Stimulated activated CD8-positive, alpha-beta memory T cell treated with anti-CD3 and anti-CD28 coated beads, Interleukin-15, amount 100 ng/mL, for 4 hours (primary cell): ENCODE measurements at places on chromosomes 4 and X.

DNA sequence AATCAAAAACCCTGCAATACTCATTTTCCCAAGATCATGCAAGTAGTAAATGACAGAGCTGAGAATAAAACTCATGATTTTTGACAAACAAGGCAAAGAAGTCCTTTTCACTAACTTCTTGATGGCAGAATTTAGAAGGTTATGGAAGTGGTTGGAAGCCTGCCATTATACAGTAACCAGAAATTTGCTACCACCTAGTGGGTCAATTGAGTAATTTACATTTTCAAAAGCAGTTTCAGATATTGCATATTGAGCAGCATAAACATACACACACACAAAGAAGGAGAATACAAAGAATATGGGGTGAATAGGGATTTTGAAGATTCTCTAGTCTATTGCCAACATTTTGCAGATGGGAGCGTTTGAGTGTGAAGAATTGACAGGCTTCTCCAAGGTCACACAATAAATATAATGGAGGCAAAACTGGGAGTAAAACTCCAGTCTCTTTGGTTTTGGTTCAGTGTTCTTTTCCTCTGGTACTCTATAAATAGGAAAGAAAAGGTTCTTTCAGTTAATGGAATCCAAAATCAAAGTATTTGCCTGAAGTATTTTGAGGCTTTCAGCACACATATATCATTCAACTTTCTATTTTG is 70.2 kb downstream of the GC start:
- DNase-seq: no peak

DNA sequence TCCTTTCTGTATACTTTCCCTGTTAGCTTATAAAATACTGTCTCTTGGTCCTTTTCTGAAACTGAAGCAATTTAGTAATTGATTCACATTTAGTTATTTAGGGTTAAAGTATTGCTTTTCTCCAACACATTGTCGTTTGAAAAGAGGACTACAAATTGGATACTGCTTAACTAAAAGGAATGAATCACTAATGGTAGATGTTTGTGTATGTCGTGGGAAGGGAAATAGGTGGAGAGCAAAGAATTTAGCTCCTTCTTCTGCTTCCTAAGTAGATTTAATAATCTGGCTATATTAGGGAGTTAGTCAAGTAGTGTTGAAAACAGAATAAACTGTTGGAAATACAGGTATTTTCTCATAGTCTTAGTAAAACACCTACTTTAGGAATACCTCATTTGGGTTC is 27.9 kb downstream of the SLAIN2 start:
- DNase-seq: no peak

GRCh38 chrX:34147345-34147744 is 15.2 kb upstream of the FAM47A start:
- no peak for DNase-seq

GRCh38 chrX:14798805-14799397 is 74.0 kb downstream of the FANCB start:
- DNase-seq: no peak

DNA sequence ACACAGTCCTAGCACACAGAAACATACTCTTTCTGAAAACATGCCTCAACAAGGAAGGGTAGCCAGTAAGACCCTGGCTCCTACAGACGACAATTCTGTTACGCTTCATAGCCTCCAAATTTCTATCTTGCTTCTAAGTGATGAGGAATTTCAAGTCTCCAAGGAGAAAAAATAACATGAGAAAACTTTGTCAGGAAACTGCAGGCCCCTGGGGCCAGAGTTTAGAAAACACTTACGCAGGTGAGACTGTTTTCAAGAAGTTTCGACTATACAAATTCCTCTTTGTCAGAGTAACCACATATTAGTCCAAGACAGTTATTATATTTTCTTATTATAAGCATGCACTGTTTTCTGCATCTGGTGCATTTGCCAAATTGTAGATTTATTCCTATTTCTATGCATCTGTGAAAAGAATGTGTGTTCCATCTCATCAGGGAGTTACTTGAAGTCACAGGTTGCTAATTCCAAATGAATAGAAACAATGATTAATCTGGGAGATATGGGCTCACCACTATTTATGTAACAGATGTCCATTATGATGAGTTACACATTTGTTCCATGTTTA is 30.3 kb upstream of the HCCS start:
- DNase-seq: no peak

GRCh38 chr4:122759639-122760310 is 27.3 kb downstream of the BBS12 start:
- DNase-seq: no peak

- DNase-seq: no peak
Measured at GRCh38 chrX:148940411-148940996, 440.1 kb downstream of the AFF2 start.

DNA sequence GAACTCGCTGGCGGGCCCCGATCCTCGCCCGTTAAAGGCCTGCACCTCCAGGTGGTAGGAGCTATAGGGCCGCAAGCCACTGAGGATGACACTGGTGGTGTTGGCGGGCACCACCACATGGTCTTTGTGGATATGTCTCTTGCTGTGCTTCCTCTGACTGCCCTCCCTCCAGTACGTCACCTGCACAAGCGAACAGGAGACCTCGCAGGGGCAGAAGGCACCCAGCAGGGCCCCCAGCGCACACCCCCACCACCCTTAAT is 20.7 kb downstream of the L1CAM start:
- no peak for DNase-seq

- no peak for DNase-seq
Measured at GRCh38 chr4:17055788-17056187, 157.3 kb upstream of the LDB2 start.

- DNase-seq: no peak
Measured at GRCh38 chr4:128698386-128698785, 111.1 kb upstream of the JADE1 start.

- peak; percentile 98 for DNase-seq
Measured at GRCh38 chrX:386768-387575, at the start of gene PPP2R3B. Gene PPP2R3B (minus strand): TSS chrX:386907. CDS start chrX:386691, 216 bp downstream.

DNA sequence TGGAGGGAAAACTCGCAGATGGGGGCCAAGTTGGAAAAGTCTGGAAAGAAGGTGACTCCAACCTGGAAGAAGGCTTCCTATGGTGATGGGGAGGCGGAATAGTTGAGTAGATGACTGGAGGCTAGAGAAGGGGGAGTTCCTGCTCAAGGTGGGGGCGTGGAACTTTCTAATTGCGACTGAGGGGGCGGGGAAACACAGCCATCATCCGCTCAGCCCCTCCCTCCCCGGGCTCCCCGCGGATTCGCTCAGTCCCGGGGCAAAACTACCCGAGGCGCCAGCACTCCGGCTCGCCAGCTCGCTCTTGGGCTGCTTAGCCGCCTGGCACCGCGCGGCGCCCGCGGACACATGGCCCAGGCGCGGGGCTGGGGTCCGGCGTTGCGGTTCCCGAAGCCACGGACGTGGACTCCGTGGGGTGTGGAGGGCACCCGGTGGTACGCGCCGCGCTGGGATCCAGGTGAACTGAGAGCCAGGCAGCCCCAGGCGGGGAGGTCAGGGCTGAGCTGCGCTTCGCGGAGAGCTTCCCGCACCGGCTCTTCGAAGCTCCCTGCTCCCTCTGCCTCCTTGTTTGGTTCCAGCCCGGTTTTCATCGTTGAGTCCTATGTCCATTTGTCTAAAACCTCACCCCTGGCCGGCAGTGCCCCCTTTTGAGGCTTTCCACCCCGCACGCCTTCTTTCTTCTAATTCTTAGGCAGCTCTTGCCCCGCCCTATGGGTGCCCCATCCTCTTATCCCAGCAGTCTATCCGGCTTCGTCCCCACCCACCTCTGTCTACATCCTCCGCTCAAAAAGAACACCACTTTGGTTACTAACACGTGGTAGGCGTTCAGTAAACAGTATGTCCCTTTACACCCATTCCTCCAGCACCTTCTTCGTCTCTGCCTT is 38.9 kb downstream of the STARD8 start:
- DNase-seq: no peak

DNA sequence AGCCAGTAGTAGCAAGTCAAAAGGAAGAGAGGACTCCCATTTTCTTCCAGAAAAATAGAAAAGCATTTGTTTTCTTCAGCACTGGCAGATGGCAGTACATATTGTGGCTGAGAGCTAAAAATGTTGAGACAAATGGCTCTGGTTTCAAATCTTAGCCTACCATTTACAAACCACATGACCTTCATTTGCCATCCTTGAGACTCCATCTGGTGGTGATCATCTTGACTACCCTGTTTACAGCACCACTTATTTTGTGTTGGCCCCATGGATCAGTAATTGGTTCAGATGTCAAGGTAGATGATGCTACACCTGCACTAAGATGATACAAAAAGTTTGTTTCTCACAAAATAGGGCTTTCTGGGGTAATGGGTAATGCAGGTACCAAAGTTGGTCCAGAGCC is 951.8 kb upstream of the IGFBP7 start:
- no peak for DNase-seq

GRCh38 chr4:155400893-155401292 is 24.1 kb upstream of the MAP9 start:
- no peak for DNase-seq

DNA sequence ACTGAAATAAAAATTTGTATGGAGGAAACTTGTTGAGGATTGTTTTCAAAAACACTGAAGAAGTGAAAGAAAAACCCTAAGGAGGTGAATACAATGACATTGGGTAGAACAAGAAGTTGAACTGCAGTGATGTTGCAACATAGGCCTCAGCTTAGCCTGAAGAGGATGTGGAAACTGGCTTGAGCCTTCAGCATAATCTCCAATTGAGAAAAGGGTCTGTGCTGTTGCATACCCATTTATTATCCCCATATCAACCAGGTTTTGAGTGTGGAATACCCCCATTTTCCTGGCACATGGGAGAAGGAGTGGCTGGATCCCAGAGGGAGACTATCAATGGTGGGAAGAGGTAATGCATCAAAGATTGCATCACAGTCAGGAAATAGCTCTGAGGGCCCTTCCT is 695.0 kb upstream of the HS3ST1 start:
- no peak for DNase-seq

- DNase-seq: no peak
Measured at GRCh38 chr4:4871242-4871572, 11.7 kb downstream of the MSX1 start.

GRCh38 chr4:24770667-24771066 is 24.7 kb upstream of the SOD3 start:
- DNase-seq: no peak

GRCh38 chrX:126165721-126166461 is at the start of gene DCAF12L2:
Gene DCAF12L2 (minus strand): TSS chrX:126166289. CDS start chrX:126165924, 365 bp downstream.
- DNase-seq: no peak

GRCh38 chrX:10769195-10769594 is 148.8 kb upstream of the MID1 start:
- no peak for DNase-seq

DNA sequence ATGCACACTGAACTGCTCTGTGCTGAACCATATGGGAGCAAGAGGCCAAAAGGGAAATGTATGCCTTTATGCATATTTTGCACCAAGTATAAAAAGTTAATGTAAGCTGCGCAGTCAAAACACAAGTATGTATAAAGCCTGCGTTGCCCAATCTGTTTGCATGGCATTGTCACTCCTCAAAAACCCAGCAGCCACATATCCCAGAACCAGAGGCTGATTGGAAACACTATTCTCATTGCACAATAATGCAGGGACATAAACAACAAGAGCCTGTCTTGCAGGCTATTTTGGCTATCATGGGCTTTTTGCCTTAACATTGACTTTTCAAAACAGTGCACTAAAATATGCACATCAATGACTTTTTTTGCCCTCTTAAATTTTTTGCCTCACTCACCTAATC is 5.1 kb upstream of the ASB9 start:
- DNase-seq: no peak

- no peak for DNase-seq
Measured at GRCh38 chr4:79272761-79273160, 53.1 kb downstream of the NAA11 start.

- no peak for DNase-seq
Measured at GRCh38 chr4:161252520-161253141, 911.2 kb downstream of the FSTL5 start.
